ENCODE measurements at places on chromosomes 3 and 15.

GRCh38 chr15:74134387-74135027, 4.1 kb downstream of the ISLR2 start:
- peak; percentile 17 for DNase-seq

DNA sequence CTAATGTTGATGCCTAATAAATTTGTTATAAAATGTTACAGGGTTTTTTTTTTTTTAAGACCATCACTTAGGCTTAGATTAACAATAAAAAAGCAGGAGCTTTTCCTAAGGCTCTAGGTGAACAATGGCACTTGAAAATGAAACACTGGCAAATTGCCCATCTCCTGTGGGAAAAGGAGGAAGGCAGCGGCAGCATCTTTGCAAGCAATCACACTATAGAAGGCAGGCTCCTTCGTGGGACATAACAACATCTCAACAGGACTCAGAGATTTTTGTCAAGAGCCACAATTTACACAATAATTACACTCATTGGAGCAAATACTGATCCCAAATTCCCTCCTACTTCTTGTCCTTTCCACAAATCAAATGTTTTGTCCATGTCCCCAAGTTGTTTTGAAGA, 646.7 kb downstream of the ROBO2 start:
- no peak for DNase-seq

DNA sequence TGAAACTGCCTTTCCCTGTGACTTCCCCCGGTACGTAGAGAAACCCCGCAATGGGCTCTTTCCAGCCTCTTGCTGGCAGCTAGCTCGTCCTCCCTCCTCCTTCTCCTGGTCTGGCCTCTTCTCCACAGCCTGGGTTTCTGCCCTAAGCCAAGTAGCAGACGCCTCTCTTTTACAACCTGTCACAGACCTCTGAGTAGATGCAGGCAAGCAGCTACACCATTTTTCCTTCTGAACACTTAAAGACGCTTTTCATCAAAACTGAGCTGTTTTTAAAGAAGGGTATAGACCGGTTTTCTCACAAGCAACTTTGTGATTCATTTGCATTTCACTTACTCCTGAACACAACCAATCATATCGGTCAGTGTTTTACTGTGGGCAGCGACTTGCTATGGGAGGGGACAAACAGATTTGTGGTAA, 32.0 kb downstream of the ADAMTSL3 start:
- no peak for DNase-seq

DNA sequence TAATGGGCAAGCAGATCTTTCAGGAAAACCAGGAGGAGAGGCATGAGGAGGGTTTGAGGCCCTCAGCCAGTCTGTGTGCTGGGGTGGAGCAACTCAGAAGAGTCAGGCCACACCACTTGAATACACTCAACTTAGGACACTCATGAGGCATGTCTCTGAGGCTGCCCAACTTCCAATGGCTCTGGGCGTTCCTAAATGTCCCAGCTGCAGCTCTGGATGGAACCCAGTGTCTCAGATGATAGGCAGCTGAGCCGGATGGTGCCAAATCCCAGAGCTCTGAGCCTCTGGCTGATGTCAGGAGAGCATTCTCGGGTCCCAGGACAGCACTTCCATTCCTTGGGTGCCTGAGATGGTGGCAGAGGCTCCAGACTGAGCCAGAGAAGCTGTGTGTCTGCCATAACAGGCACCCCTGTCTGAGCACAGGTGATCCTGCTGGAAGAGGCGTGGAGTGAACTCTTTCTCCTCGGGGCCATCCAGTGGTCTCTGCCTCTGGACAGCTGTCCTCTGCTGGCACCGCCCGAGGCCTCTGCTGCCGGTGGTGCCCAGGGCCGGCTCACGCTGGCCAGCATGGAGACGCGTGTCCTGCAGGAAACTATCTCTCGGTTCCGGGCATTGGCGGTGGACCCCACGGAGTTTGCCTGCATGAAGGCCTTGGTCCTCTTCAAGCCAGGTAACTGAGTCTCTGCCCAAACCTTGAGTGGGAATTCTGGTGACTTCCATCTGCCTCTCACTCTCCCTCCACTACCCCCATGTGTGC, 2.8 kb downstream of the NR2E3 start:
- no peak for DNase-seq

- no peak for DNase-seq
Measured at GRCh38 chr15:27545494-27546255, 553.4 kb downstream of the OCA2 start.

DNA sequence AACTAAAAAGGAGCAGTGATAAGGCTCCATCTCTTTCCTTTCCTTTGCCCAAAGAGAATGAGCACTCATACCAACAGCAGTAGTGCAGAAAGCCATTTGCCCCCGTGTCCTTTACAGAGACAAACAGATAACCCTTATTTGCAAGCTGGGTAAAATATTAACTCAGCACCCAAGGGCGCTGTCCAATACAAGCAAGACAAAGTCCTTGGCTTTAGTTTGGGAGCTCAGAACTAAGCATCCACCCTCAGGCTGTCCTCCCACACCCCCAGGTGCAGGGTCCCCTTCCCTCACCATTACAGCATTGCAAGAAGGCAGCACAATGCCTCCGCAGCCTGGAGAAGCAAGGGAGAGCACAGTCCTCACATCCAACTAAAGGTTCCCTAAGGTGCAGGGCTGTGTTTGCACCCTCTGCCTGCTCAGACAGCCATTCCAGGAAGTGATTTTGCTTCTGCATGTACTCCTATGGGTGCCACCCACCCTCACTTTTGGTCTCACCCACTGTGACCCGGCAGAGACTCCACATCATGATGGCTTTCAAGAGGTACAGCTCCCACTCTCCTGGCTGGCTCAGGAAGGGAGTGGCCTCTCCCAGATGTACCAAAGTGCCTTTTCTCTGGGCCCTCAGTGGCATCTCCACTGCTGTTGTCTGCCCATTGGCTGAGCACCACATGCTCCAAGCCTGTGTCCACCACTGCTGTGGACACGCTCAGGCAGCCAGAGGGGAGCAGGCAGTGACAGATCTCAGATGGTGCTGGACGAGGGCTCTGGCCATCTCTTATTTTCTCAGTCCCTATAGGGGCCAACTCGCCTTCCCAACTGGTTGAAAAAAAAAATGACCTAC, 34.1 kb upstream of the HES1 start:
- no peak for DNase-seq

DNA sequence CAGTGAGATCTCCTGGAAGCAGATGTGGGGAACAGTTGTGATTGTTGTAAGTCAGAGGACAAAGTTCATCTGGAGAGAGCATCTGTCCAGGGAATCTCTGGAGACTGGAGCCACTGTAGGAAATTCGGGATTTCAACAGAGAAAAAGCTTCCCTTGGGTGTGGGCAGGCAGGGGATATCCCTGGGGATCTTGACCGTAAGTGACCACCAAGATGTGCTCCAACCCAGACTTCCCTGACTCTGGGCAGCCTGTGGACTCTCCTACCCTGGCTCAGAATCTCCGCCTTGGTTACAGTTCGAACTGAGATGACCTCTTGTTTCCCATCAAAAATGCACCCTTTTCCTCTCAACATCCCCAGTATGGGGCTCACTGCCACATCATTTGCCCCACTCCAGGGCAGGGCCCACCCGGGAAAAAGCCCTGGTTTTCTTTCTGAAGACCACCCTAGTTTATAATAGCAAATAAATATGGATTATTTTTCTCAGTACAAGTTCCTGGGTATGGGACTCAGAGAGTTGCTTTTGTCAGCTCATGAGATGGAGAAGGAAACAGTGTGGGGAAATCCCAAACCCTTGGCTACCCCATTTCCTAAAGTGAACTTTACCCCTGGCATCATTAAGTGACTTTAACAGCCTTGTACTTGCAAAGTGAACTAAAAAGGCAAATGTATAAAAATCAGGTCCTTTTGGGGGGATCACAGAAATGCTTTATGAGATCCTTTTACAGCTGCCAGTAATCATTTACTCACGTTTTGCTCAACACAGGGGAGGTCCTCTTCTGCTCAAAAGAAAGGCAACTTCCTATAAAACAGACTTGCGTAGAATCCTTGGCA, 89.9 kb downstream of the CCNL1 start:
- DNase-seq, result no peak

GRCh38 chr3:16514755-16515353, 1.4 kb upstream of the RFTN1 start:
- no peak for DNase-seq

DNA sequence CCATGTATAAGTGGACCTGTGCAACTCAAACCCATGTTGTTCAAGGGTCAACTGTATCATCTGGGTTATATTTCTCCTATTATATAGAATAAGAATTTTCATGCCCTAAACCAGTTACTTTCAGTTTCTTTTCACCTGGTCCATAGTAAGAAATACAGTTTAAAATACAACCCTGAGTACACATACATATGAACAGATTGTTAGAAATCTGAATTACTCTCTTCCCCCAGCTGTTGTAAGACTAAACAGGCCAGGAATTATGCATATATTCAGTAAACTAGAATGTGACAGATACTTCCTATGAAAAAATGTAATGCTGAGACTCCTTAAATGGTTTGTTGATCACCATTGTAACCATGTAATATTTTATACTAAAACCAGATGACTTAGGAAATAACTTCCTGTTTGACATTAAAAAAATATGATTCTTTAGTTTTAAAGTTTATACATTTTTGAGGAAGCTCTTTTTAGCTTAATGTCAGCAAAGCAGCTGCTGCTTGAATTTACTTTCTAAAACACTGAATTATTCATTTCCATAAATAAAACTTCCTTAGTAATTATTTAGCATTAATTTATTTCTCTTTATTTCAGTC, 52.5 kb upstream of the ZCWPW2 start:
- DNase-seq, result no peak

DNA sequence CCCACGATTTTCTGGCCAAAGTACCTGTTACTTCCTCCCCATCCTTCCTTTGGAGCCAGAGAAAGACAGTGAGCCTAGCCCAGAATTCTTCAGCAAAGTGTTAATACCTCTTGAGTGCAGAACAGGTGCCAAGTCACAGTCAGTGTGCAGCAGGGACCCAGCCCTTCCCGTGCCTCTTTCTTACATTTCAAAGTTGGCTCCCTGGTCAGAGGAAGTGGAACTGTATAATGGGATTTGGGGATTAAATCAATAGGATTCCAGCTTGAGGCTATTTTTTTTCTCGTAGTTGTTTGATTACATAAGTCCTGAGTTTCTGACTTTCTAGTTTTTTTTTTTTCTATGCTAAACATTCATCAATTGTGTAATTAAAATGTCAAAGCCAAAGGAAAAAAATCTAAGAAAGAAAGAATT, 52.6 kb upstream of the ABHD10 start:
- DNase-seq, result no peak

Data from HL-60 (cell line).